ENCODE measurements at places on chromosomes 3 and 15.

- DNase-seq = no peak
These were observed 42.4 kb downstream of the RAB6B start for GRCh38 chr3:133853063-133853924.

GRCh38 chr15:60918234-60918959 lies 310.7 kb downstream of the RORA start:
- no peak for DNase-seq

DNA sequence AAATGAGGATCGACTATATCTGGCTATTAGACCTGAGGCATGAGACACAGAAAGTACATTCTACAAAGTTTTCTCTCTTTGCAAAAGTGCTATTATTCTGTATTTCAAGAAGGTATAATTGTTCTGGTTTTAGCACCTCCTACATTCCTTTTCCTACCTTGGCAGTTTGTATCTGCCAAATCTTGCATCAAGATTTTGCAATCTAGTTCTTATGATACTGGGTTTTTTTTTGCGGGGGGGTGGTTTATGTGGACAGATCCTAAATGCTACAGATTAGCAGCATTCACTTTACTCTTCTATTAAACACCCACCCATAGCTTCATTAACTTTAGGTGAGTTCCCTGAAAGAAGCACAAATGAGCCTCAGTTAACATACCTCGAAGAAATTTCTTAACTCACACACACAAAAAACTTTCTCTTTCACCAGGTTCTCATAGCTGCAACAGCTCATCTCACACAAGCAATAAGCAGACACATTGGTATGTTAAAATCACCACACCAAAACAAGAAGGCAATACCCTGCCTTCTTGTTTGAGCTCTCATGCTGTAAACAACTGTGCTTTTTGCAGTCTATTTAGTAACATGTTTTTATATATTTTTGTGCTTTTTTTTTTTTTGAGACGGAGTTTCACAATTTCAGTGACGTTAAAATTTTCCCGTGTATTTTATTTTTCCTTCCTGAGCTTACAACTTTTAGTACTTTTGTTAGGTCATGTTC lies 73.0 kb upstream of the VGLL4 start:
- DNase-seq = no peak

GRCh38 chr3:189324538-189325138 lies 152.9 kb downstream of the TPRG1 start:
- DNase-seq = peak; percentile 96

- DNase-seq = no peak
These were observed 314.9 kb downstream of the TLE3 start for GRCh38 chr15:69782809-69783208.

DNA sequence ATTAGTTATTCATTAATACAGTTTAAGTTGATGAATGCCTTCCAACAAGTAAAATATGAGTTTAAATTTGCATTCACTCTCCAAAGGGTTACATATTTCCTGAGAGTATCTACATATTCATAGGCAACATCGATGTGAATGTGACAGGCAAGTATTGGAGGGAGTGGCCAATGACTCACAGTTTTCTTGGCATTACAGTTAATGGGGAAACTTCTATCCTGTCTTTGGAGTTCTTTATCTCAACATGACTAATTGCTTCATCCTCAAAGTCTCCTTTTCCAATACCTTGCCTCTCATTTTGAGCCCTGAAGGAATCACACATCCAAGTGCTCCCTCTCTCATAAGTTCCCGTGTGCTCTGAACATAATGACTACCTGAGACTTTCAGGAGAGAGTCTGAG lies 439.7 kb upstream of the FRG2C start:
- DNase-seq = no peak

DNA sequence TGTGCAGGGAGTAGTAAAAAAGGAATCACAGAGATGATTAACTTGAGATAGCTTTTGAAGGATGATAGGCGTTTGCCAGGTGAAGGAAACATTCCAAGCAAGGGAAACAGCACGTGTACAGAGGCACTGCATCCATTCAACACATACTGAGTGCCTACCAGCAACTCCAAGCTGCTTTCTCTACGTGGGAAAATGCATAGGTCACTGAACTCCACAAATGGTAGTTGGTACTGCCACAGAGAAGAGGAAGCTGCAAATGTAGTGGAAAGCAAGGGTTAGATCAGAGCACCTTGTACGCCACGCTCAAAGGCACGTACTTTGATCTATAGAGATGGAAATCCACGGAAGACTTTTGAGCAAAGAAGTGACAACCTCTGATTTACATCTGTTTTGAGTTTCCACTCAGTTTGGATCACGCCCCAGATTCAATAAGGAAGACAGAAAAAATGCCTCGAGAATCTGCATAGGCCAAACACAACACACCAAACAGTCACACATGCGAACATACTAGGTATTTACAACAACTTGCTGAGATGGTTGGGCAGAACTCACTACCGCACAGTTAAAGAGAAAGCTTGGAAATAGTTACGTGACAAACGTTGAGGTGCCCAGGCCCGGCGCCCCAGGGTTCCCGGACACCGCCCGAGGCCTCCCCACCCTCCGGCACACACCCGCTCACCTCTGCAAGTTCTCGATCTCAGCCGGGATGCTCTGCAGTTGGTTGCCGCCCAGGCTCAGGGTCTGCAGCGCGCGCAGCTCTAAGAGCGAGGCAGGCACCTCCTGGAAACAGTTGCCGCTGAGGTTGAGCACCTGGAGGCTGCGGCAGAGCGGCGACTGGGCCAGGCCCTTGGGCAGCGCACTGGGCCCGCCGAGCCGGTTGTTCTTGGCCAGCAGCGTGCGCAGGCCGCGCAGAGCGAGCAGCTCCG lies 826 bp downstream of the LRRC58 start:
- peak; percentile 43 for DNase-seq

GRCh38 chr3:10804183-10804648 lies 11.8 kb upstream of the SLC6A11 start:
- DNase-seq = no peak

- no peak for DNase-seq
These were observed 51.0 kb upstream of the RAP2B start for GRCh38 chr3:153111016-153111415.

GRCh38 chr3:53242642-53243041 lies 13.2 kb downstream of the TKT start:
- DNase-seq = no peak

DNA sequence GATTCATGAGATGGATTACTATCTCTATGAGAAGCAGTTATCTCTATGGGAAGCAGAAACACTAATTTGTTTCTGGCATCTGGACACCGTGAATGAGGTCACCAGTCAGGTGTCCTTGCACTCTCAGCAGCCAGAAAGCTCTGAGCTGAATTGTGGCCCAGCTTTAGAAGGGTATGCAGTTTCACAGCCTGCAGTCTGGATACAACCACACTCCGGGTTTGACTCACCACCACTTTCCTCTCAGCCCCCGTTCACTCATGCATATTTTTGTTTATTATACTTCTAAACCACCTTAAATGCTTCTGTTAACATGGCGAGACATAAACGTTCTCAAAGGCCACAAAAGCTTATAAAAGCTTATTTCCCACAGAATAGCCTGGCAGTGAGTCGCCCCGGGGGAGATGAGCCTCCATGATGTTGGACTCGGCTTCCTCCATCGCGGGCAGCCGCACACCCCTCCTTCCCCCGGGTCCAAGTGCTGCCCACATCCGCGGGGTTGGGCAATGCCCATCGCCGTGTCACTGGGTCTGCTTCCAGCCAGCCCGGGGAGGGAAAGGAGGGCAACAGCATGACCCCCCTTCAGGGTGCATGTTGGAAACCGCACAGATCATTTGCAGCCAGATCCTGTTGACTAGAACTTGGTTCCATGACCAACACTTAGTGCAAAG lies 16.8 kb upstream of the SLC41A3 start:
- no peak for DNase-seq

DNA sequence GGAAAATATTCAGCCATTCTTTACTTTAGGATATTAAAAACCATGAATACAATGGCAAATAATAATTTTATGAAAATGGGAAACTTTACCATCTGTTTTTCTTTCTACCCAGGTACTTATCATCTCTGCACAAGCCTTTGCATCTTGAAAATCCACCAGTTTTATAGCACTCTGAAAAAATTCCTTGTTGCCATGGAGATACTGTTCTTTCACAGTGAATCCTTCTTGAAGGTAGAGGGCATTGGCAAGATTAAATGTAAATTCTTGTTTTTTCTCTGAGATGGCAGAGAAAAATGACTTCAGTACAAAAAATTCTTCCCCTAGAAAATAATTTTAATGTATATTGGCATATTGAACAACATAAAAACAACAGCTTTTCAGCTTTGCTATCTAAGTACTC lies 6.9 kb downstream of the SERPINI2 start:
- no peak for DNase-seq

DNA sequence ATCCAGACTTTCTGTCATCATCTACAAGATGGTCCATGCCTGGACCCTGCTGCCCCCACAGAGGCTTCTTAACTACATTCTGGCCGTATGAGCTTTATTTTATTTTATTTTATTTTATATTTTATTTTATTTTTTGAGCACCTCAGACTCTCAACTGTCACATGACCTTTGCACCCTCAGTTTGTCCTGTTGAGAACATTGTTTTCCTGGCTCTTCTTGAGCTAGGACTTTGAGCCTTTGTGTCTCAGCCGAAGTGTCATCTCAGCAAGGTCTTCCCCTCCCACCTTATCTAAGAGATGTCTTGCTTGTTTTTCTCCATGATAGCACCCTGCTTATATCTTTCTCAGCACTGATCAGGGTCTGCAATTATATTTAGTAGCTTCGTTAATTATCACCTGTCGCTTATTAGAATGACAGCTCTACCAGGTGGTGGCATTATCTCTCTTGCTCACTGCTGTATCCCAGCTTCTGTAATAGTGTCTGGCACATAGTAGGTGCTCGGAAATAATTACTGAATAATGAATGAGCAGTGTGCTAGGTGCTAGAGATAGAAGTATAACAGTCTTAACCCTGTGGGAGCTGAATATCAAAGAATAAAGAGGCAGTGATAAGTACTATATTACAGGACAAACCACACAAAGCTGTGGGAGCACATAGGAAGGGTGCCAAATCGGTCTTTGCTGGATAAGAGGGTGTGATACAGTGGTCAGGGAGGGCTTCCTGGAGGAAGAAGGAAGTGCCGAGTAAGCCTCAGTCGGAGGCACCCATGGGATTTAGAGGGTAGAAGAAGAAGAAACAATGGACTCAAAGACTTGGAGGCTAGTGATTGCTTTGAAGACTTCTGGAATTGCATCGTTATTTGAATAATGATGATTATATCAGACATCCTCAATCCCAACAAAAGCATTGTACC lies 136.2 kb downstream of the ITPR1 start:
- DNase-seq = no peak

- no peak for DNase-seq
These were observed 375.3 kb downstream of the TBC1D5 start for GRCh38 chr3:17367171-17367570.

GRCh38 chr3:37256447-37256846 lies 82.1 kb upstream of the LRRFIP2 start:
- DNase-seq = no peak

DNA sequence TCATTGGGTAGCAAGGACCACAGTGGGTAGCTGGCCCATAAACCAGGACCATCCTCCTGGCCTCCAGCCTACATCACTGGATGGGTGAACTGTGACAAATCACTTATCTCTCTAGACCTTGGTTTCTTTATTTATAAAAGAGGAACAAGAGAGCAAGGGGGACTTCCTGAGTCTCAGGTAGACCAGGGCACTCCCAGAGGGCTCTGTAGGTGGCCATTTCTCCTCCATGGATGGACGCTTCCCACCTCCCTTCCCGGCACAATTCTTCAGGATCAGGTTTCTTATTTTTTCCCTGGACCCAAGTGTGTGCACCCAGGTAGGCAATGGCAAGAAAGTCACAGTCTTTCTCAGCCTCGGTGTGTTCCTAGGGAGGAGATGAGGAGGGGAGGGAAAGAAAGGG lies 41.4 kb upstream of the SPATA12 start:
- no peak for DNase-seq

DNA sequence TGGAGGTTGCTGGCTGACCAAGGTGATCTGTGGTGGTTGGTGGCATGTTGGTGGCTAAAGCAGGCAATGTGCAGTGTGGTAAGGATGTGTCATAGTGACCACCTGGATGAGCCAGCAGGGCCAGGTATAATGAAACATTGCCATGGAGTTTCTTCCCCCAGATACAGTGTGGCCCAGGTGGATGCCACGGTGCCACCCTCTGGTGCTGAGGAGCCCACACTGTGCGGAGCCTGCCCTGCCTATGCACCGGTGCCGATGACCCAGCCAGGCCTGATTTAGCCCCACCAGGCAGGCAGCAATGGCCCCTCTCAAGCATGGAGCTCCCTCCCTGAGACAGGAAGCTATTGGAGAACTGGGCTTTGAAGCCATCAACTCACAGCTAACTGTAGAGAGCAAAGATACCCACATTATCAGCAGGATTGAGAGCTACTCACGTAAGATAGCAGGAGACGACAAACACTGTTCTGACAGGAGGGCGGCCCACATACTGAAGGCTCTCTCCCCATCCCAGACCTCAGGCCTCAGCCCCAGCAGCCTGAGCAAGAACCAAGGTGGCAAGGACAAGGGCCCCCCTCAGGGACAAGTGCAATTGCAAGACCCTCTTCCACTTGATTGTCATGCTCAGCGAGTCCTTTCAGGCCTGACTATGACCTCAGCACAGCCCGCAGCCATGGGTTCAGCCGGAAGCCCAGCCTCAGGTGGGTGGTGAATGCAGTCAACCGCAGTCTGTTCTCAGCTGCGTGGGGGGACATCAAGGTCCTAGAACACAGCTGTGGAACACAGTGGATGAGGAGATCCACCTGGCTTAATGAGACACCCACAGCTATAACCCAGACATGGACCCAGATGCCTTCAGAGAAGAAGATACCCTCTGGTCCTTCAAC lies 82.8 kb upstream of the CDV3 start:
- DNase-seq = peak; percentile 55

DNA sequence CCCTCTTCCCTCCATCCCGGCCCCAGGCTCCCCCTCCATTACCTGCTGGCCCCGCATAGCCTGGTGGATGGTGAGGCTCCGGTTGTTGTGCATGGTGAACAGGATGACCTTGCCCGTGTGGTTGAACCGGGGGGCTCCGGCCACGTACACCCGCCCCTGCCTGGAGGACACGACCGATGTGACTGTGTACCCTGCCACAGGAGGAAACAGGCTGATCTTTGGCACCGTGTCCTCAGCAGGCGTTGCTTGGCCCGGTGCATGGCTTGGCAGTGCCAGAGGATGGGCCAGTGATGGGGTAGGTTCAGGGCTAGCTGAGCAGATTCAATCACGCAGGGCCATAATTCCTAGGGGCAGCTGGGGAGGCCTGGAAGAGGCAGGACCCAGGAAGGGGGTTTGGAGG lies 58.1 kb downstream of the FEM1B start:
- DNase-seq = no peak
